ENCODE measurements at places on chromosomes 3 and 15. TPM values are rescaled to one million over a fixed set of nuclear protein-coding genes. Genes with fewer than 3 reads are reported as not detected.

The TTBK2 gene
- 14.7 TPM for total RNA-seq

The EFCC1 gene
- 5.0 TPM for total RNA-seq

The SAXO2 gene
- 1.8 TPM for total RNA-seq

The SAMD7 gene
- not detected for total RNA-seq

The LTF gene
- total RNA-seq = 22.4 TPM

The GABRR3 gene
- total RNA-seq = not detected

DNA sequence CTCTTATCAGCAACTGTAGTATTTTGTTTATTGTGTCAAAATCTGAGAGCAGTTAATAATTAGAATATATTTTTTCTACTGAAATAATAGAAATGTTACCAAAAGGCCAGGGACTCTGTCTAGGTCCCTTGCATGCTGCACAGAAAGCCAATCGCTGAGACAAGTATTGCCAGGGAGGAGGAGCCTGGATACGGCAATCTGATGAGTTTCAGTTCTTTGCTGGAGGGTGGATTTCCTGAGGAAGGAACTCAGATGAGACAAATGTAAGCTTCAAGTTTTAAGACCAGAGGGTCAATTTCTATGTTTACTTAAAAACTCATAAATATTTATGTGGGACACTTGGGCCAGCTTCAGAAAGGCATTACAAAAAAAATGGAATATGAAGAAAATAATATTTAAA lies 252.2 kb downstream of the GABRG3 start:
- DNase-seq = no peak

- peak; percentile 18 for DNase-seq
Observed at GRCh38 chr3:38582941-38583645, 66.4 kb downstream of the SCN5A start.

DNA sequence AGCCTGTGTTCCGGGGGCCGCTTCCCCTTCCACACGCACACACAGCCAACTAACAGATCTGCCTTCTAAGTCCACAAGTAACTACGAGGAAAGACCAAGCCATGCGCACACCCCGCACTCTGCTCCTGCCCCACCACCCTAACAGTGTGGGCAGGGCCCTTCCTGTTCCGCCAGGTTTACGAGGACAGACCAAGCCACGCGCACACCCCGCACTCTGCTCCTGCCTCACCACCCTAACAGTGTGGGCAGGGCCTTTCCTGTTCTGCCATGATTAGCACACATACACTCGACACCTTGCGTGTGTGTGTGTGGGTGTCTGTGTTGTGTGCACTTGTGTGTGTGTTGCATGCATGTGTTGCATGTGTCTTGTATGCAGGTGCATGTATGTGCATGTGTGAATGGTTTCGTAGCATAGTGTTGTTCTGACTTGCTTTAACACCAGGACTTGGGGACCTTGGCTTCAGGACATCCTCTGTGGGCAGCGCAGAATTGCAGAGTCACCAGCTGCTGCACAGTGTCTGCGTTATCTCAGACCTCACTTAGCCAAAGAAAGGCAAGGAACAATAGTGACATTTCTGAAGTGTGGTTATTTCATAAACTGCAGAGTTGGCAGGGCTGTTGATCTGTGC lies 114.4 kb downstream of the CHSY1 start:
- no peak for DNase-seq

- DNase-seq = no peak
Observed at GRCh38 chr3:80055306-80055705, 287.5 kb upstream of the ROBO1 start.

DNA sequence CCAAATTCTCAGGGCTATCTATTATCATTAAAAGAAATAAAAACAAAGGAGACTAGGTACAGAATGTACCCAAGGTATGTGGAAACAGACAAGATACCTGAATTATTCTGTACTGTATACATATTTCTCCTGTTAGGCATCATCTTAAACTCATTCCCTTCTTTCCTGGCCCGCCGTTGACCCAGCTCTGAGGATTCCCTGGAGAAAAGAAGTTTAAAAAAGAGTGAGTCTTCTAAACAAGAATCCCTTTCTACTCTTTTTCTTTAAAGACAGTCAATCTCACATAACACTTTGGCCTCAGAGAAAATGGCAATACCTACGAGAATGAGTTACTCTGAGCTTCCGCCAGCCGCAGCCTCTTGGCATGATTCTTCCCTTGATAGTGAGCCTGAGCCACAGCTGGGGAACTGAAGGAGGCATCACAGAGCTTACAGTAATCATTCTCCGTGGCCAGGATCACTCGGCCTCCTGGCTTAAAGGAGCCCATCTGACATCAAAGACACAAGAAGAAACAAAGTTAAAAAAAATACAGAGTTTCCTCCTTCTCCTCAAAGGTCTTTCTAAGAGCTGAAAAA lies 44.2 kb downstream of the ZMAT3 start:
- peak; percentile 17 for DNase-seq

DNA sequence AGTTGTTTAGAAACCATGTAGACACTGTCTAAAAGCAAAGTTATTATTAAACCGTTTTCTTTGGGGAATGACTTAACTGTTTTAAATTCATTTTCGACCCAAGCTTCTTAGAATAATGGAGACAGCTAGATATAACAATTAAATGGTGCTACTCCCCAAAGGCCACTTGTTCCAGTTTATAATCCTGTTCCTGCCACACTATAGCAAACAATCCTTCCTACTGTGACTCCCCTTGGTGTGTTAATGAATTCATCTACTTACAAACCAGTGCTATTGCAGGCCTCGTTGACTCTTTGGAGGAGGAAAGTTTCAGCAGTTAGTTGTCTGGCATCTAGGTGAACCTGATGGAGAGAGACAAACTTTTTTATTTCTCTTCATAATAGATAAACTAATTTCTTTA lies 25.2 kb upstream of the CLSTN2 start:
- no peak for DNase-seq

DNA sequence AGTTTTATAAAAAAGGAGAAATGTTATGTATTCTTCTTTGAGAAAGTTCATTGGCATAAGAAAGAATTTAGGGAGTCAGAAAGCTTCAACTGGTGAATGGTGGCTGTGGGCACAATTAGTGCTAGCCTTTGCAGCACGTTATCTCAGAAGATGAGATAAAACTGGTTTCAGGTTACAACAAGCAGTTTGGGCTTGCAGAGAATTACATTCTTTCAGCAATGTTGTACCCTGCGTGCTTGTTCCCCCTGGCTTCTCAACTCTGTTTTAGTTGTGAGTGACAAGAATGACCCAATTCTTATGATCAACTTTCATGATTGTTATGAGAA lies 31.6 kb upstream of the ACP3 start:
- peak; percentile 54 for DNase-seq

- DNase-seq = no peak
Observed at GRCh38 chr3:31543375-31543774, 10.7 kb downstream of the STT3B start.

DNA sequence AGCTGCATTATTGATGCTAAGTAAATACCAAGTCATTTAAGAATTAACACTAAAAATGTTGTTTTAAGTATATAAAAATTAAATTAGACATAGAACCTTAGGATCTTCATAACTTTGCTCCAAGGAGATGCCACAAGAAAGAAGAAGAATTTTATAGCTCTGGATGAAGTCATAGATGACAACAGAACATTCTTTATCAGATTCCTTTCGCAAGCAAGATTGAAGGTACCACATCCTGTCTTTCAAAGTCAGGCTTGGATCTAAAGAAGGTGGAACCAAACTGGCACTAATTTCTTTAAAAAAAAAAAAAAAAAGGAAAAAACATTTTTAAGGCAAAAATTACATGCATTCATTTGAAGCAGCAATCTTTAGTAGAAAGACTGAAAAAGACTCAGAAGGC lies 62.5 kb downstream of the POLQ start:
- DNase-seq = no peak

DNA sequence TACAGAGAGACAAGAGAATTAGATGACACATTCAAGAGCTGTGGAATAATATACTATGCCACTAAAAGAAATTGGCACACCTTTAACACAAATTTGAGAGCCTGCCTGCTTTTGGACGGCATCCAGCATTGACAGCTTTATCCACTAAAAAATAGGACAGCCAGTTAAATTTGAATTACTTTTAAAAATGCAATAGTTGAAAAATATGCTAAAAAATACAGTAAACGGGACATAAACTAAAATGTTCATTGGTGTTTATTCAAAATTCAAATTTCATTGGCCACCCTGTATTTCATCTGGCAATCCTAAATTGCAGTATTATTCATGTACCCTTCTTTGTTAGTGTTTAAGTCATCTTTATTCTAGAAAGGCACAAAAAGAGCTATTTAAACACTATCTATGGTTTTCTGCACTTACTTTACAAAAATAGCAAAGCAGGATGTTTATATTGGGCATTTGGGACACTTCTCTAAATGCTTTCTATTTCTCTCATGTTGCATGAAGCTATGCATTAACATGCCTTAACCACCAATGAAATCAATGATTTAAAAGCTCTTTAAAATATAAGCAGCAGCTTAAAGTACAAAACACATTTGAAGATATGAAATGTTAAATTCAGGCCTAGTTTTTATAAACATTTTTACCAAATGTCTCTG lies 160.1 kb downstream of the NEK10 start:
- DNase-seq = no peak
